ENCODE measurements at places on chromosomes 7 and 10. TPM values are rescaled to one million over a fixed set of nuclear protein-coding genes. Genes with fewer than 3 reads are reported as not detected.

The ICA1 gene
- total RNA-seq: 23.8 TPM

The EVX1 gene
- not detected for total RNA-seq

The PLPP4 gene
- total RNA-seq: 5.2 TPM

The MKX gene
- total RNA-seq: not detected

The EPO gene
- not detected for total RNA-seq

The ZNF92 gene
- 8.1 TPM for total RNA-seq

The RGS10 gene
- total RNA-seq: 23.3 TPM

The ELN gene
- 0.20 TPM for total RNA-seq

The PDE1C gene
- 0.11 TPM for total RNA-seq

The SPDYE8 gene
- total RNA-seq: not detected

The GIMAP5 gene
- total RNA-seq: 4.4 TPM

The GPC2 gene
- 2.2 TPM for total RNA-seq

The TMEM26 gene
- 0.14 TPM for total RNA-seq

The PLCE1 gene
- 0.04 TPM for total RNA-seq
